Fibroblast of the conjunctiva (primary cell): ENCODE measurements at places on chromosomes 13 and 19.

GRCh38 chr19:43820098-43820883 lies 6.8 kb upstream of the ZNF283 start:
- no peak for DNase-seq

DNA sequence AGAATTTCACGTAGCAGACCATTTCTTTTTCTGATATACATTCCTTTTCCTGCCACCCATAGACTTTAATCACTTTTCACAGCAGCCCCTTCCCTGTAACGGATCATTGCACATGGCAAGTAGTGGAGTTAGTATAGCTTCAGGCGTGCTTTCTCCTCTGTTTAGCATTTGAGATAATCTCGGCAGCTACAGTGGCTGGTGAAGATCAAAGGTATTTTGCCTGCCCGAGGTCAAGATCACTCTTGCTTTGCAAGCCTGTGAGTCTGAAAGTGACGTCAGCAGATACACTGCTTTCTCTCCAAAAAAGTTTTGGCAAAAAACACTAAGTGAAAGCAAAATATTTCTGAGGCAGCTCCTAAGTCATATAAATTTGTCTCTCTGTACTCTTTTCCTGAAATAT lies 260.0 kb downstream of the NDFIP2 start:
- DNase-seq: peak; percentile 8

- peak; percentile 68 for DNase-seq
Measured at GRCh38 chr13:34416971-34417380, 525.1 kb upstream of the NBEA start.

GRCh38 chr19:28427376-28428083 lies 785.4 kb downstream of the UQCRFS1 start:
- DNase-seq: no peak

DNA sequence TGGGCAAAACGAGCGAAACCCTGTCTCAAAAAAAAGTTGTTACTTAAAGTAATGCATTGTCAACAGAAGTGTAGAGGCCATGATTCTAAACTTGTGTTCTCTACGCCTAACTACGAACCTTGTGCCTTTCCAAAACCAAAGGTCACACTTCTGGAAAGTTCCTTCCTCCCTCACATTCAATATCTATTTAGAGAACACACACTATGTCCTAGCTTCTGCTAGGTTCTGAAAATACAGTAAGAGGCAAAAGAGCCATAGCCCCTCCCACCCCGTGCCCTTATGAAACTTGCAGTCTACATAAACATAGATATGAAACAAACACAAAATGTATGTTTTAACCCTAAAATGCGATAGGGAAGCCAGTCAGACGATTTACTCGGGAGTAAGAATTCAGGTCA lies 36.4 kb downstream of the RNF6 start:
- DNase-seq: no peak

GRCh38 chr13:101452519-101453485 lies at the start of gene ITGBL1:
Gene ITGBL1 (plus strand): TSS chr13:101452675. CDS start chr13:101452834, 159 bp downstream.
- DNase-seq: peak; percentile 52

GRCh38 chr13:43300865-43301264 lies 277.5 kb downstream of the DNAJC15 start:
- peak; percentile 81 for DNase-seq

DNA sequence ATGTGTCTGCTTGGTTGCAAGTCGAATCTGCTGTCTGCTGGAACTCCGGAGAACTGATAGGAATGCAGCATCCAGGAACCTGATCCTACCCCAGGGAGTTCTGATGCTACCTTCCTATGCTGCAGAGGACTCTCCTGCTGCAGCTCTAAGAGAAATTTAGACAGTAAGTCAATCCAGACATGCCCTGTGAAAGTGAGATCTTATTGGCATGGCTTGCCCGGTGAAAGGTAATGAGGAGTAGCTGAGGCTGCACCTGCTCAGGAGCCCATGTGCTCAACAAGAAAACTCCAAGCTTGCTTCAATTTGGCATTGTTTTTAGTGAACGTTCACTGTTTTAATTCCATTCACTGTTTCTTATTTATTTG lies 217.3 kb upstream of the SERP2 start:
- DNase-seq: no peak

GRCh38 chr19:2702170-2703076 lies at the start of gene GNG7:
Gene GNG7 (minus strand): TSS chr19:2702694. CDS start chr19:2520688, 182,006 bp downstream.
- peak; percentile 63 for DNase-seq

GRCh38 chr13:72246396-72246795 lies 379.4 kb upstream of the DACH1 start:
- DNase-seq: no peak

DNA sequence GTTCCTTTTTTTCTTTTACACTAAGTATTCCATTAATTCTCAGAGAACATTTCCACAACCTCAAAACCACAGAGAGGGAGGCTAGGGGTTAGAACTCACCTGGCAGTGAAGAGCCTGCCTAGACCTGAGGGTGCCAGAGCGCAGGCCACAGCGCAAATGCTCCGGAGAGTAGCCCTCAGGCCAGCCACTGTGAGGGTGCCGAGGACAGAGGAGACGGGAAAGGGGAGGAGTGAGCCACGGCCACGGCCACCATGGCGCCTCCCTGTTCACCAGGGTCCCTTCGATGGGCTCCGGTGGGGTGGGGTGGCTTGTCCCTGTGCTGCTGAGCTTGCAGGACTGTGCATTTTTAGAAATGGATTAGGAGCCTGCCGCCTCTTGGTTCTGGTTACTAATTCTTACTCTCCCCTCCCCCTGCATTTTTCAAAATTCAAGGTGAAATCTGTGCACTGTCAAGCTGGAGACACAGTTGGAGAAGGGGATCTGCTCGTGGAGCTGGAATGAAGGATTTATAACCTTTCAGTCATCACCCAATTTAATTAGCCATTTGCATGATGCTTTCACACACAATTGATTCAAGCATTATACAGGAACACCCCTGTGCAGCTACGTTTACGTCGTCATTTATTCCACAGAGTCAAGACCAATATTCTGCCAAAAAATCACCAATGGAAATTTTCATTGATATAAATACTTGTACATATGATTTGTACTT lies 58.8 kb downstream of the GGACT start:
- DNase-seq: no peak

GRCh38 chr19:40159744-40160143 lies 31.5 kb upstream of the MAP3K10 start:
- DNase-seq: no peak

GRCh38 chr13:41613984-41614661 lies 156.8 kb downstream of the RGCC start:
- DNase-seq: peak; percentile 40

DNA sequence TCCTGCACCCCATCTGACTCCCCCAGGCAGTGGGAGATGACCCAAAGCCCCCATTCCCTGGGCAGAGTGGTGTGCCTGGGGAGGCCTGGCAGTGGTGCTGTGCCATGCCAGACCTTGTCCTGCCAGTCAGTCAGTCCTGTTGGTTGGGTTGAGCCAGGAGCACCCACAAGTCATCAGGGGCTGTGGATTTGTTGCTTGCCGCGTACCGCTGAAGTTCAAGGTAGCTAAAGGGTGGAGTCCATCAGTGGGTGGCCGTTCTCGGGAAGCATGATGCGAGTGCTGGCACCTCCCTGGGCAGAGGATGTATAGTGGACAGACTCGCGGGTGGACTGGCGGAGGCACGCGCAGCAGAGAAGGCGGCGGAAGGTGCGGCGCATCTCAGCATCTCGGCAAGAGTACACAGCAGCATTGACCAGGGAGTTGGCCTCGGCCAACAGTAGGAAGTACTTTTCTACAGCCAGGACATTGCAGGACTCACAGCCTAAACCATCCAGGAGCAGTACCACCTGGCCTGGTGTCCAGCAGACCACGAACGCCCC lies 3.9 kb downstream of the LPAR2 start:
- DNase-seq: no peak

- no peak for DNase-seq
Measured at GRCh38 chr19:17339088-17339741, 1.9 kb downstream of the GTPBP3 start.

DNA sequence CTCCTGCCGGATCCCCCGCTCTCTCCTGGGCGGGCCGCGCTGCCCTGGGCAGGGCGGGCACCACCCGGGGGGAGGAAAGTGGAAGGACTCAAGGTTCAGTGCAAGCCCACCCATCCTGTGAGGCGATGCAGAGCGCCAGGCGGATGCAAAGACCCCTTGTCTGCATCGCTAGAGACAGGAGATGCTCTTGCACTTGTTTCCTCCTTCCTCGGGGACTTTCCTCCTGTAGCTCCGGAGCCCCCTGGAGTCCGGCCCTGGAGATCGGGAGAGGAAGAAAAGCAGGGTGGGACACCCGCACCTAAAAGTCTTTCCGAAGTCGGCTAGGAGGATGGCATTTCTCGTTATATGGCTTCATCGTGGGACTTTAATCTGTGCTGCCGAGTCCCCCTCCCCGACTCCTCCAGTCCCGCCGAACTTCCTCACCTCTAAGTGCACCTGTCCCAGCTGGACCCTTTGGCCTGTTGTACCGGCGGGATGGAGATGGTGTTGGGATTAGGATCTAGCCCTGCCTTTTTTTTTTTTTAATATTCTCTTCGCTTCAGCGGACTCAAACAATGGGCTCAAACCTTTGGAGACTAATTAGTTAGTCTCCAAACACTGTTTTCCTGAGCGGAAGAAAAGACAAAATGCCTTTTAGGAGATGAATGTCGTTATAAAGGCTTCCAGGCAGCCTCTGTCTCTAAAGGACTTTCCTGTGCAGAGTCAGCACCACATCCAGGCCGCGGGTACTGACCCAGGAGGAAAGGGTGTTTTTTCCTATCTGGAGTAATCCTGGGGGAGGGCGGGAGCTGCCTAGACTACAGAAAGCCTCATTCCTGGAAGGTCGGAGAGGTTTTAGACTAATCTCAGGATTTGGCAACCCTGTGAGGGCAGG lies 725 bp downstream of the FAM124A start:
- no peak for DNase-seq

DNA sequence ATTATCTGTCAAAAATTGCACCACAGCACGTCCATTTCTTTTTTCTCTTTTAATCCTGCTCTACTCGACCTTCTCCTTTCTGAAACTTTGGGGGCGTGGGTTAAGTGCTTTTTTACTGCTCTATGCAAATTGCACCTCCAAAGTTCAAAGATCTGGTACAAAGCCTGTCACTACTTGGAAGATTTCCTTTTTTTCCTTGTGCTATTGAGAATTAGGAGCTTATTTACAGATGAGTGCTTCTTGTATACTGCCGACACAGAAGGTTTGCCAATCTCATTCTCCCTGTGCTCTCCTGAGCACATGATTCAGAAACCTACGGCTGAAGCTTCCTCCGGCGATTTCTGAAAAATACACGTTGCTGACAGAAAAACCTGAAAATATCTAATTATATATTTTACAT lies 94.8 kb downstream of the TEX29 start:
- DNase-seq: no peak

- no peak for DNase-seq
Measured at GRCh38 chr13:86918682-86919081, 752.5 kb upstream of the SLITRK5 start.

- no peak for DNase-seq
Measured at GRCh38 chr13:101959016-101959415, 442.8 kb downstream of the FGF14 start.

GRCh38 chr19:50465986-50466705 lies 10.2 kb upstream of the EMC10 start:
- DNase-seq: no peak

DNA sequence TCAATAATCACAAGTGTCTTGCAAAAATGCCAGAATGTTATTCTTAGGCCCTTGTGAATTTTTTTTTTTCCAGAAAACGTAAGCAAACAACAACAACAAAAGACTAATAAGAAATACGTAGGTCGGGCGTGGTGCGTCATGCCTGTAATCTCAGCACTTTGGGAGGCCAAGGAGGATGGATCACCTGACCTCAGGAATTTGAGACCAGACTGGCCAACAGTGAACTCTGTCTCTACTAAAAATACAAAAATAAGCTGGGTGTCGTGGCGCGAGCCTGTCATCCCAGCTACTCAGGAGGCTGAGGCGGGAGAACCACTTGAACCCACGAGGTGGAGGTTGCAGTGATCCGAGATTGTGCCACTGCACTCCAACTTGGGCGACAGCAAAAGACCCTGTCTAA lies 20.9 kb downstream of the TSC22D1 start:
- no peak for DNase-seq

GRCh38 chr19:362683-363082 lies 18.1 kb upstream of the MIER2 start:
- no peak for DNase-seq

- DNase-seq: no peak
Measured at GRCh38 chr13:46355901-46356590, 31.0 kb downstream of the RUBCNL start.

- DNase-seq: no peak
Measured at GRCh38 chr13:27466513-27466912, 16.1 kb upstream of the MTIF3 start.
